HT-29 (cell line): ENCODE measurements at places on chromosomes 16 and 17.

GRCh38 chr17:4833941-4834680 lies 971 bp downstream of the MINK1 start:
- peak; percentile 45 for DNase-seq

- no peak for DNase-seq
These were observed 382.8 kb downstream of the SEC14L1 start for GRCh38 chr17:77523540-77523939.

GRCh38 chr17:51948128-51948527 lies 210.4 kb downstream of the CA10 start:
- DNase-seq = peak; percentile 16

DNA sequence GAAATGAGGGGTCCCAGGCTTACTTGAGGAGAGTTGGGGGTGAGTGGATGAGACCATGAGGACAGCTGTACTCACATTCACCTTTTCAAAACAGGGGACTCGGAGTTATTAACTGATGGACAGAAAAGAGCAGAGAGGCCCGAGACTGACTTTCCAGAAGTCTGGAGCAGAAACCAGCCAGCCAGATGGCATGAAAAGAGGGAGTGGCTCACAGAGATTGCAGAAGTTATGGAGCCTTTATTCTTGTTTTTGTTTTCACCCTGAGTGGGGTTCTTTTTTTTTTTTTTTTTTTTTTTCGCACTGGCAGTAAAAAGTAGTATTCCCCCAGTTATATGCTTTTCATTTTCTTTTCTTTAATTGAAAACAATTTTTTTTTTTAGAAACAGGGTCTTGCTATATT lies 18.9 kb downstream of the TVP23A start:
- DNase-seq = no peak

- no peak for DNase-seq
These were observed 16.2 kb downstream of the SRCIN1 start for GRCh38 chr17:38589462-38590114.

- DNase-seq = no peak
These were observed 12.8 kb downstream of the AXIN1 start for GRCh38 chr16:339680-340079.

GRCh38 chr16:78199325-78200022 lies 100.0 kb downstream of the WWOX start:
- peak; percentile 63 for DNase-seq
